ENCODE measurements at places on chromosomes 5 and 9.

GRCh38 chr5:172944741-172945140 lies 14.5 kb upstream of the RPL26L1 start:
- no peak for DNase-seq

- DNase-seq = no peak
These were observed 268.8 kb upstream of the NREP start for GRCh38 chr5:112025757-112026156.

GRCh38 chr5:81533629-81534405 lies 139.9 kb upstream of the ACOT12 start:
- DNase-seq = no peak

DNA sequence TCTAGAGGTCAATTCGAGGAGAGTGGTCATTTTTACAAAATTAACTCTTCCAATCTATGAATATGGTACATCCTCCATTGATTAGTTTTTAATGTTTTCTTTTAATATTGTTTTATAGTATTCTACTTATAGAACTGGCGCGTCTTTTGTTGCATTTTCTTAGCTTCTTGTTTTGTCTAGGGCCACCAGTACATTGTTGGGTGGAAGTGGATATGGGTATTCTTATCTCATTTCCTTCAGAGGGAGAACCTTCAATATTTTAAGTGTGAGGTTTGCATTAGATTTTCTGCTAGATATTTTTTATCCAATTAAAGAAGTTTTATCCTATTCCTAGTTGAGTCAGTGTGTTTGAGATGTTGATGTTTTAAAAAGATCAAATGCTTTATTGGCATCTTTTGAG lies 69.8 kb downstream of the RPS23 start:
- DNase-seq = no peak

- no peak for DNase-seq
These were observed 24.3 kb upstream of the PRRC1 start for GRCh38 chr5:127492854-127493738.

- no peak for DNase-seq
These were observed 716.5 kb downstream of the MTRR start for GRCh38 chr5:8585230-8586018.

GRCh38 chr5:63211448-63212132 lies 633.0 kb downstream of the LRRC70 start:
- no peak for DNase-seq

GRCh38 chr9:79233542-79233941 lies 338.2 kb upstream of the TLE4 start:
- DNase-seq = no peak

GRCh38 chr9:70811638-70812037 lies 309.8 kb downstream of the TRPM3 start:
- no peak for DNase-seq

DNA sequence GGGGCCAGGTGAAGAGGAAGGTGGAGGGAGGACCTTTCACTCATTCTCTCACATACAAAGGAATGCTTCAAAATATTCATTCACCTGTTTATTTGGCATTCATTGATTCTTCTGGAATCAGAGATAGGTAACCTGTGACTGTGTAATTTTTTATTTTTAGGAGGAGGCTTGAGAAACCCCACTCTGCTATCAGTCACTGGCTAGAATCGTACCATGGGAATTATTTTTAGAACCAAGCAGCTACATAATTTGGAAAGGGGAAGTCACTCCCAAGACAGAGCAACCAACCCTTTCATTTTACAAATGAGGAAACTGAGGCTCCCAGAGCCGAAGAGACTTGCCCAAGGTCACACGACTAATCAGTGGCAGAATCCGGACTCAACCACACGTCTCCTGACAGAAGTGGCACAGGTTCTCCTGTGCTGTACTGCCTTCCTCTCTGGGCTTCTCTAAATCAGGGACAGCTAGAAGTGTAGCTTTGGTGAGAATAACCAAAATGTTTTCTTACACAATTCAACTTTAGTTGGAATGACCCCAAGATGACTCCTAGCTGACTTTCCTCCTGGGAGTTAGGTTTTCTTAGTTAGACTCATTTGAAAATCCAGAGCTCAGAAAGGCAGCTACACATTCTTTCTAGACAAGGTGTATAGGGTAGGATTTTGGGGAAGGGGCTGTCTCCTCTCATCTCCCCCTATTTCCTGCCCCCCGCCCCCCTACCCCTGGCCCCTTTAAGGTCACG lies 264.3 kb upstream of the PANK3 start:
- no peak for DNase-seq

GRCh38 chr5:100697970-100698369 lies 162.8 kb downstream of the FAM174A start:
- no peak for DNase-seq

DNA sequence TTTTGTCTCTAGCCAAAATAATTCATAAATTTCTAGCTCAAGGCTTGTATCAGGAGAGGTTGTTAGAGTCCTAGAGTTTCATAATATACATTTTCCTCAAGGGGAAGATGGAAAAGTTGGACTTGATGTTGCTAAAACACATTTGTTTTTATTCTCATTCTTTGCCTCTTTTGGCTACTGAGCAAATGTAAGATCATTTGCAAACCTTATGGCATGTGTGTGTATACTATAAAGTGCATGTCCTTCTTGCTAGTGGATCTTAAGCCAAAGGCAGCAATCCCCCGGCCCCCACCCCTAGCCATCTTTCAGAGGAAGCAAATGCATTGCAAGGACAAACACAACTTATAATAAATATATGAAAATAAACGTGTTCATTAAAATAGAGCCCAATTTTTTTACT lies 43.0 kb downstream of the ADAMTSL1 start:
- no peak for DNase-seq

- DNase-seq = no peak
These were observed 25.5 kb downstream of the MEGF9 start for GRCh38 chr9:120688758-120689157.

- no peak for DNase-seq
These were observed 52.2 kb downstream of the IRX2 start for GRCh38 chr5:2699231-2699630.

DNA sequence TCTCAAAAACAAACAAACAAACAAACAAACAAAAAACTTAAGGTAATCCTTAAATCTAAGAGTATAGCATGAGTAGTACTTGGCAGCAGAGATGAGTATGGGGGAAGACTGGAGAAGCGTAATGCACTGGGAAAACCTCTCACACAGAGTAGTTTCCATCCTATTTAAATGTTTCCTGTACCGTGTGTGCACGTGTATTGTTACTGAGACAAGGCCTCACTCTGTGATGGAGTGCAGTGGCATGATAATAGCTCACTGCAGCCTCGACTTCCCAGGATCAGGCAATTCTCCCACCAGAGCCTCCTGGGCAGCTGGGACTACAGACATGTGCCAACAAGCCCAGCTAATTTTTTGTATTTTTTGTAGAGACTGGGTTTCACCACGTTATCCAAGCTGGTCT lies 2.9 kb downstream of the UIMC1 start:
- no peak for DNase-seq

DNA sequence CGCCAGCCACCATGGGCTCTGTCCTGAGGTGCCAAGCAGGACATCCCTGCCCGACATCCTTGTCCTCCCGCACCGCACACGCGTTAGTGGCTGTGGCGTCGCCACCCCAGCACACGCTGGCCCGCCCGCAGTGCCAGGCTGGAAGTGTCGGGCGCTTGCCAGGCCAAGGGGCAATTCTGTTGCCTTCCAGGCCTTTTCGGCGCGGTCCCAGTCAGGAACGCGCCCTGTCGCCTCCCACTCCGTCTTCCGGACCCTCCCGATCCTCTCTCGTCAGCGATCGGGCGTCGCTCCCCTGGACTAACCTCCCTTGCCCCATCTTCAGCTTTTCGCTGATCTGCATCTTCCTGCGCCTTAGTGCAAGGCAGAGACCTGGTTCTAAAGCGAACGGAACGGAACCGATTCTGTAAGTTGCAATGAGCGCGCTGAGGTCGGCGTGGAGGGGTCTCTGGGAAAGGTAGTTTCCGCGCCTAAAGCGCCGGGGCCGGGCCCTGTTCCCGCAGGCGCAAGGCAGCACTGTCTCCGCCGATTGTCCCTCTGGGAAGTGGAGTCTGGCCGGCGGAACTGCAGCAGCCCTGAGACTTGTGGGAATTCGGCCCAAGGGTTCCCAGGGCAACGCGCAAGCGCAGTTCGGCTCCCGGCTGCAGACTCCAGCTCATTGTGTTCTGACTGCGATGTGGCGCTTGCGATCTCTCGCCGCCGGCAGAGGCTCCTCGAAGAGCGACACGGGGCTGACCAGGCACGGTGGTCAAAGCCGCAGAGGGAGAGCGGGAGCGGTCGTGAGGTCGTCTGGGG lies at the start of gene ZNF454:
TSS of gene ZNF454 (plus strand) at position 630 of the 792 bp plus-strand sequence. CDS start 1,594 bp downstream, outside the sequence.
- DNase-seq = no peak

- no peak for DNase-seq
These were observed 47.0 kb downstream of the CRB2 start for GRCh38 chr9:123402981-123403509.

DNA sequence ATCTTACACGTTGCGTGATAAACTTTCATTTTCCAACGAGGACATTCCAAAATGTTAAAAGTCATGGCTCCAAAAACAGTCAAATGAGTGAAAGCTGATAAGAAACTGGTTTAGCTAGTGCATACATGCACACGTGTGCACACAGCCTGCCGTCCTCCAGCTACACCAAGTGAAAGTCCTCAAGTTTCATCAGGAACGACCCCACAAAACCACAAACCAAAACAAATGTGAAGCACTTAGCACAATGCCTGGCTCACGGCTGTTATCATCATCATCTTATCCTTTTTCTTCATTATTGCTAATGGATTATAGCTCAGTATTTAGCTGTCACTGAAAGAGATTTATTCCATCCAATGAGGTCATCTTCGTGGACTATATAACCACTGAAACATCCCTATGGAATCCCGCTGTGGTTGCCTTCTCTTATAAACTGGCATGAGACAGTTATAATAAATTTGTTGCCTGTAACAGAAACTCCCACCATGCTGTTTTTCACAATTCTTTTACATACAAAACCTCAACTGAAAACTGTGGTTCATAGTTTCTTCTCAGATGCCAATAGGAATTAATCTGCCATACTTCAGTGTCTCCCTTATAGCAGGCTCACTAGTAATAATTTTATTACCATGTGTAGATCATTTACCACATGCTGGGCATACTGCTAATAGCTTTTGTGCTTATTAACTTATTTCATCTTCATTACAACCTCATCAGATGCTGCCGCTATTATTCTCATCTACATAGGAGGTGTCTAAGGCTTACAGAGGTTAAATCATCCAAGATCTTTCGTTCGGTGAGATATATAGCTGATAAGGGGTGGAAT lies 56.1 kb downstream of the SAXO1 start:
- no peak for DNase-seq

DNA sequence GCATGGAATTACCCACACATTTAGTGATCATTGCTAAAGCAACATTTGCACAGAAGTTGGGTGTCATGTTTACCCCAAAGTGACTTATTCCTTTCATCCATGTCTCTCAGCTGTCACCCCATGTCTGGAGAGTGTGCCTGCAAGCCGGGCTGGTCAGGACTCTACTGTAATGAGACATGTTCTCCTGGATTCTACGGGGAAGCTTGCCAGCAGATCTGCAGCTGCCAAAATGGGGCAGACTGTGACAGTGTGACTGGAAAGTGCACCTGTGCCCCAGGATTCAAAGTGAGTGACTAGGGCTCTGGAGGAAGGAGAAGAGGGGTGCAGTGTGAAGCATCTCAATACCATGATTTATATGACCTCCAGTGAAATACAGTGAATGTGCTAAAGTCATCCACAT lies 99.9 kb upstream of the PRRC1 start:
- DNase-seq = no peak

DNA sequence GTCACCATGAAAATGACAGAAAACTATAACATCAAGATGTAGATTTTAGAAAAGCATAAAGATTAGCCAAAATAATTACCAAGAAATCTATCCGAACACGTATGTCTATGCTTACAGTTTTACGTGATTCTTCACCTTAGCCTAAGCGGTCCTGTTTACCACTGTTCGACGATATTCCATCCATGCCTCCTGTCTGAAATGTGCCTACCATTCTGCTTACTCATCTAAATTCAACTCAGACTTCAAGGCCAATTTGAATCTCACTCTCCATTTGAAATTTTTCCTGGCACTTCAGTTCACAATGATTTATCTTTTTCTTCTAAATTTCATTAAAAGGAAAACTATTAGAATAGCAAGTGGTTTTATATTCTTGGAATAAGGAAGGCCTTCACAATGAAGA lies 15.4 kb downstream of the ZDHHC21 start:
- DNase-seq = no peak

GRCh38 chr5:151476016-151476415 lies 28.6 kb downstream of the SLC36A1 start:
- DNase-seq = no peak

GRCh38 chr5:109034306-109034705 lies 286.6 kb downstream of the FER start:
- DNase-seq = no peak

DNA sequence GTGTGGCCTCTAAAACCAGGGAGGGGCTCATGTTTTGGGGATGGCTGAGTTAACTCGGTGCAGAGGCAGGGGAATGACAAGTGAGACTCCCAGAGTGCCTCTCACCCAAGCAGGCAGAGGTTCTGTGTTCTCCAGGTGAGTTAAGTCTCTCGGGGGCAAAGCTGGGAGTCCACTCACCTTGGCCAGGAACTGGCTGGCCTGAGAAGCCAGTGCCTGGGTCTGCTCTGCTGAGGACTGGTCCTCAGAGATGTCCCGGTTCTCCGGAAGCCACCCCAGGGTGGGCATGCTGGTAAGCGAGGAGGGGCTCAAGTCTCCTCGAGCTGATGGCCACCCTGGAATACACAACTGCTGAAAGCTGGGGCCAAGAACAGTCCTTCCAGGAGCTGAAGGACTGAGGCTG lies 20.4 kb downstream of the AKNA start:
- DNase-seq = no peak

DNA sequence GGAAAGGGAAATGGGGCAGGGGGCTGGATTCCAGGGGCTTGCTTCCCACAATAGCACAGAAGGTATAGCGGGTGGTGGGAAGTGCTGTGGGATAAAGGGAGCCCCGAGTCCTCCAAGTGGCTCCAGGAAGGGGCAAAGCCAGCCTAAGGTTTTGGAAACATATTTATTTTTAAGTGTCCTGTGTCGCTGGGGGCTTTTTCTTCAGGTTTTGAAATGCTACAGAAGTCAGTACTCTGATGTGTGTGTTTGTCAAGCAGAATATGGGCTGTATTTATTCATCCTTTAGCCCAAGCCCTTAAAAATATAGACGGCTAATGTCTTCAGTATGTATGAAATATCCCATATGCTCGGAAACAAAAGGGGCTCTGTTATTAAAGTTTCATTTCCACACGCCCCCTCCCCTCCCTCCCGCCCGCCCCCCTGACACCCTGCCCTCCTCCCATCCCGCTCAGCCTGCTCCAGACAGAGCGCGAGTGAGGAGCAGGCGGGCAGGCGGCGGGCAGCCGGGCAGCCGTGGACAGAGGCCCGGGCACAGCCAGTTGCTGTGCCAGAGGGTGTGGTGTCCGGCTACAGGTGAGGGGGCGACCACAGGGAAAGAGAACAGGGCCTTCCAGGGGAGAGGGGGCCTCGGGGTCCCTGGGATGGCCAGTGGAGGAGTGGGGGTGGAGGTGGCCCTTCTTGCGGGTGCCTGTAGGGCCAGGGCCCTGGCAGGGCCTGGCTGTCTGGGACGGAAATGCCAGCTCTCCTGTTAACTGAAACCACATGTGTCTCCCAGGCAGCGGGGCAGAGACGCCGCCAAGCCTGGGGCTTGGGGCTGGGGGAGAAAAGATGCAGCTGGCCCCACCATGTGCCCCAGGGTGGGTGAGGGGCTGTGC lies 39.6 kb upstream of the SYNPO start:
- DNase-seq = no peak

GRCh38 chr9:105039175-105039799 lies 111.3 kb upstream of the ABCA1 start:
- DNase-seq = no peak

- no peak for DNase-seq
These were observed 54.4 kb downstream of the CCDC192 start for GRCh38 chr5:127757576-127757975.

- DNase-seq = no peak
These were observed 235.7 kb downstream of the PBX3 start for GRCh38 chr9:125982798-125983406.

Data from NCI-H1048 (cell line).